NCI-H774 (cell line): ENCODE measurements at places on chromosomes 4 and X.

DNA sequence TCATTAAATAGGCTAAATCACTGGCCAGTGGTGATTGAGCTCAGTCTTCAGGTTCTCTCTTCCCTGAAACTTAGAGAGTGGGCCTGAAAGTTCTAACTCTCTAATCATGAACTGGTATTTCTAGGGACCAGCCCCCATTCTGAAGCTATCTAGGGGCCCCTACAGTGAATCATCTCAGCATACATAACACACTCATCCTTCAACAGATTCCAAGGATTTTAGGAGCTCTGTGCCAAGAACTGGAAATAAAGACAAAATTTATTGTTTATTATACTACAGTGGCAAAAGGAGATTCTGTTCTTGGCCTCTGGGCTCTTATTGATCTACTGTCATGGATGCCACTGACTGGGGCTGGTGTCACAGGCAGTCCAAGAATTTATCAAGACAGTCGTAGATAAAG is 263.8 kb upstream of the IGFBP7 start:
- DNase-seq: no peak

DNA sequence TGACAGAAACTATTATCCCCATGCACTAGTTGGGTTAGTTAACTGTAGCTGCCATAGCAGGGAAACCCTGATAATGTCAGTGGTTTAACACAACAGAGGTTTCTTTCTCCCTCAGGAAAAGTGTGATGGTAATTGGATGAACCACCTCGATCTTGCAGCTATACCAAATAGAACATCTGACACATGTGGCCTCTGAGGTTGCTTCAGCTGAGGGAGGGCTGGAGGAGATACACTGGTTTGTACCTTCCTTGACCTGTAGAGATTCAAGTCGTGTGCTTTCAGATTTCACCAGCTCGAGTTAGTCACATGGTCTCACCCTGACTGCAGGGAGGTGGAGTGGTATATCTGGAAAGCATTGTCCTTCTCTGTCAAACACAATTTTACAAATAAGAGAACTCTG is 147.2 kb upstream of the SFRP2 start:
- DNase-seq: no peak

GRCh38 chr4:110088670-110089069 is 109.7 kb downstream of the ELOVL6 start:
- DNase-seq: no peak

DNA sequence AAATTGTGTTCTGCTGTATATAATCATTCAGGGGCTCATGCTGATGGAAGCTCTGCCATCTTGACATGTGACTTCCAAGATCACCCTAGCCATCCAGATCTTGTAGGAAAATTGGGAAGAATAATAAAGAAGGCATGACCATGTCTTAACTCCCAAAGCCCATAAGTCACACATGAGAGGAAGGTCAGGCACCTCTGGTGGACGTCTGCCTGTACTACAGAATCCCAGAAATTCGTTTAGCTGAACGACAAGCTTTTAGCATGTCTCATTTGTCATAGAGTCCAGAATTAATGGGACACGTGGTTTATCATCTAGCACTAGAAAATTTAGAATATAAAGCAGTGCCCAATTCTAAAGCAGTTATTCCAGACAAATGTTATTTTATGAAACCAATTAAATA is 212.7 kb downstream of the CENPC start:
- DNase-seq: no peak

DNA sequence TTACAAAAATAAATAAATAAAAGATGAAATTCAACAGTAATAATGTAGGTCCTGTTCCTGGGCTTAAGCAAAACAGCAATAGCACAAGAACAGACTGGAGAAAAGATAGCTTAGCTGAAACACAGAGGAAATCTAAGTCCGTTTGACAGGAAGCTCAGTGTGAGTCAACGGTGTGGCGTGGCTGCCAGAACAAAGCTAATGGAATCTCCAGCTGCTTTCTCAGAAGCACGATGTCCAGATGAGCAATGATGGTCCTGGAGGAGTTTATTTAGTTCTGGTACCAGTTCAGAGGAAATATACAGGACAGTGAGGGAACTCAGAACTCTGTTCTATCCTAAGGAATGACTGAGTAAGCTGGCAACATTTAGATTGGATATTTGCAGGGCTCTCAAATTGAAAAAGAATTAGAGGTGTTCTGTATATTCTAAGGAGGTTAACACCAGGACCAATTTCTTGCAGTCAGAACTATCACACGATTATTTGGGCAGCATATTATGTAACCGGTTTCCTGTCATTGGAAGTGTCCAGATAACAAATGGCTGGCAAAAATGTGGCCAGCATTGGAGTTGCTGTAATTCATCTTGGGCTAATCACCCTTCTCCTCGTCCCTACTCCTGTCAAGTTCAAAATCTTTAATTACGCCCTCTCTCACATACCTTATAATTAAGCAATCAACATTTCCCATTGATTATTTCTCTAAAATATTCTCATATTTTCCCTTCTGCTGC is 12.7 kb downstream of the GAB3 start:
- DNase-seq: no peak

DNA sequence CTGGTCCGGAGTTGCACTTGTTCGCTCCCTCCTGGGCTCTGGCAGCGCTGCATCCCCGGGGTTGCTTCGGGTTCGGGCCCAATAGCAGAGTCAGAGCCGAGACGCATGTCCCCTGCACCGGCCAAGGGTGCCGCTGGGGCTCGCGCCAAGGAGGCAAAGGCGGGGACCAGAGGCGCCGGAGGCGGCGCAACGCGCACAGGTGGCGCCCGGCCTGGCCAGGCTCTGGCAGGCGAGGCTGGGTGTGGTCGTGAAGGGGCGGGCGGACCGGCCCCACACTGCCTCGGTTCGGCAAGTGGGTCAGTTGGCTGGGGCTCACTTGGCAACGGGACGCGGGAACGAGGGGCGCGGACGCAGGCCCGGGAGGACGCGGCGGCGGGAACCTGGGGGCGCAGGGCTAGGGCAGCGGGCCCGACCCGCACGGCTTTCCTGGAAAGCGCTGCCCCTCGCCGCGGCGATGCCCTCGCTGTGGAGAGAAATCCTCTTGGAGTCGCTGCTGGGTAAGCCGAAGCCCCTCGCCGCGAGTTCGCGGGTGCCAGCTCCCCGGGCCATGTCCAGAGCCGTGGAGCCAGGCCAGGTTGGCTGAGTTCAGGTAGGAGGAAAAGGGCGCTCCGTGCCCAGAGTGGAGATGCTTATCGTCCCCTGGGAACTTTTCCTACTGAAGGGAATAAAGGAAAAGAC is at the start of gene CWH43:
TSS of gene CWH43 (plus strand) at position 300 of the 678 bp plus-strand sequence. CDS start at position 455, 155 bp downstream.
- DNase-seq: no peak

- no peak for DNase-seq
These were observed 29.4 kb upstream of the INTS6L start for GRCh38 chrX:135490979-135491514.

GRCh38 chrX:148610328-148610698 is 109.9 kb downstream of the AFF2 start:
- no peak for DNase-seq

DNA sequence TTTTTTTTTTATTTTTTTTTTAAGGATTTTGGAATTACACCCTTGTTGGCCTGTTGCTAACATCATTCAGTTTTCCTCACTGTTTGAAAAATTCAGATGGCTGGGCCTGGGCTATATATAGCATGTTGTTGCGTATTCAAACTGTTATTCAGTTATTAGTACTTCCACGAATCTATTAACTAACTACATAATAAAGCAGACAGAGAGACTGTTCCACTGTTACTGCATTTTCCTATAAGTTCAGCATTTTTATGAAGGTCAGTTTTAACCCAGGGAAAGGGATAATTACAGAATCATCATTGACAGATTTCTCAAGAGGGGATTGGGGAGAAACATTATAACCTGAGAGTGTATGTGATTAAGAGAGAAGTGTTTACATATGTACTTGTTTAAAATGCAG is 3.1 kb downstream of the DOCK11 start:
- DNase-seq: no peak

DNA sequence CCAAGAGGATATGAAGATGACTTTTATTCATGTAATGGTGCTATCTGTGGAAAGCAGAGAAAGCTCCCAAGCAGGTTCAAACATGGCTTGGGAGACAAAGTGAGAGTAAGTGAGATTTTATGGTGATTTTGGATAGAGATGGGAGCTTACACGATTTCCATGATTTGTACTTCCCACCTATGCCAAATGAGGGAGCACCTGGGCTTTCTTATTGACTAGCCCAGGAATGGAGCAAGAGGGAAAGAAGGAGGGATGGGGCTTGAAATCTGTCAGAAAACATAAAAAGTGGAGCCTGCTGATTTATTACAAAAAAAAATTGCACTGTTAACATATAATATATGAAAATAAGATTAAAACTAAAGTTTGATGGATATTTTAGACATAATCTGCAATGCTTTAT is 703.5 kb upstream of the PABPC4L start:
- no peak for DNase-seq

DNA sequence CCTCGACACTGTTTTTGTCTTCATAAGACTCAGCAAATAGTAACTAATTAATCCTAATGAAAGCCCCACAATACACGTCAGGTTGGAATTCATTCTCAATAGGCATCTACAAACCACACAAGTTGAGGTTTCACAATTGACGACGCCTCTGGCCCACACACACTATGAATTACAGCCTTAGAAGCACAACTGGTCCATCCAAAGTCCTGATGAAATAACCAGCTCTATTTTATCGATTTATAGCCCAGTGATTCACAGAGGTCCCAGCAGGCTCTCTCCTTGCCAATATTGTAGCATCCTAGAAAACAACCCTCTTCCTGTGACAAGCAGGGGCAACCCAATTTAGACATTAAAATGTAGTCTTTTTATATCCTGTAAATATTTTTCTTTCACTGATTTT is 112.1 kb downstream of the NR3C2 start:
- no peak for DNase-seq

DNA sequence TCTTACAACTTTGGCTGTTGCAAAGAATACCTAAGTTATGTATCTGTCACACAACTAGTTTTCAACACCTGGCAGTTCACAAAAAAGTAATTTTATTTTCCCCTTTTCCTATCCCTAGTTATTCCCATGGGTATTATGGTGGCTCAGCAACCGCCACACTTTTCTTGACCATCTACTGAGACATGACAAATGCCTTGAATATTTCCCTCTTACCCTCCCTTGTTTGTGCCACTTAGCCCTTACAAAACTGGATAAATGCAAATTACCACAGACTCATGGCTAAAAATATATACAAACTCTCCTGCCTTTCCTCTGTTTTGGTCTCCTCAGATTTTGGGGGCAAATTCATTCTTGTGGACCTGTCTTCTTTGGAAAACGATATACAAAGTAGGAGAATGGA is 72.1 kb downstream of the AMOT start:
- no peak for DNase-seq

DNA sequence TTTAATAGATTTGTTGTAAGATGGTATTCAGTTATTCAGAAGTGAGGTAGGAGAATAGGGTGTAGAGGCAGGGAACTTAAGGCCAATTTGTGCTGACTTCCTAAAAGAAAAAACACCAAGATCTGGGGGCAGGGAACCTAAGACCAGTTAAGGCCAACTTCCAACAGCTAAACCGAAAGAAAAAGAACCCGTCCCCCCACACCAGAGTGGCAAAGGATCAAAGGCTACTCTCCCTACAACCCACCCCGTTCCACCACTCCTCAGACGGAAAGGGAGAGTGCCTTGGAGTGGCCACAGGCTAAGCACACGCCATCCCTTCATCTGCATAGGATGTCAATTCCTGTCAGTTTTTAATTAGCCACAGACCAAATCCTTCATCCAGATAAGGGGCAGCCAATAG is 3.7 kb upstream of the ZNF718 start:
- DNase-seq: no peak

DNA sequence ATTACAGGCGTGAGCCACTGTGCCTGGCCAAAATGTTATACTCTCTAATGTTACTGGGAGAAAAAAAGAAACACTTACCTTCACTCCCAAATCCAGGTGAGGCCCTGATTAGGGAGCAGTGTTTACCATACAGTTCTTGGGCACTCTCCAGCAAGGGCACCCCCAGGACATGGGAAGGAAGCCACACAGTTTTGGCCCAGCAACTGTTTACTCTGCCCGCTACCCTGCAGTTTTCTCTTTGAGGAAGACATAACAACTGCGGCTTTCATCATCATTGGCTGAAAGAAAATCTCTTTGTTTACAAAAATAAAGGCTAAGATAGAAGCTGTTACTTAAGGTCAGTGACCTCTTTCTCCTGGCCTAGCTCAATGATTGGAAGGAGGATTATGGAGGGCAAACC is 145.5 kb upstream of the DUSP21 start:
- no peak for DNase-seq

DNA sequence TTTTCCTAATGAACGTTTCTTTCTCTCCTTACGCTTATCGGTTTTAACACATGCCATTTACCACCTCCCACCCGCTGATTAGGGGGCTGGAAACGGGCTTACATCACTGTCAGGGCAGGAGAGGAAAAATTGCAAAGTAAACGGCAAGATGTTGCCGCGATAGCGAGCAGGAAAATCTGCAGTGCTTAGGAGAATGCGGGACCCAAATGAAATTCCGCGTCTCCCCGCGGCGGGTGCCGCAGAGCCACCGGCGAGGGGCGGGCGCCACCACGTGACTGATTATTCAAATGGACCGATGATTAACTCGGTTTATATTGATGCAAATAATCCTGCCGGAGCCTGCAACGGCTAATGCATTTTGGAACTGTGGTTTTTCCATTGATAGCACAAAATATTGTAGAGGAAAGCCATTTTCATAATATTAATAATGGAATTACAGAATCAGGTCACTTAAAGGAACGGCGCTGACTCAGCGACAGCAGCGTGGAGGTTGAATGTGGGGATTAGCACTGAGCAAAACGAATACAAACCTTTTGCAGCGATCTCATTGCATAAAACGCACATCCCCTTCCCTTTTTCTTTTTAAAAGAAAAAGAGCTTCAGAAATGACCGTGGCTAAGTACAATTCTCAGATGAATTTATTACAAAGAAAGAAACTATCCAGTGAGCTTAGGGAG is 224.2 kb downstream of the STIM2 start:
- peak; percentile 50 for DNase-seq

DNA sequence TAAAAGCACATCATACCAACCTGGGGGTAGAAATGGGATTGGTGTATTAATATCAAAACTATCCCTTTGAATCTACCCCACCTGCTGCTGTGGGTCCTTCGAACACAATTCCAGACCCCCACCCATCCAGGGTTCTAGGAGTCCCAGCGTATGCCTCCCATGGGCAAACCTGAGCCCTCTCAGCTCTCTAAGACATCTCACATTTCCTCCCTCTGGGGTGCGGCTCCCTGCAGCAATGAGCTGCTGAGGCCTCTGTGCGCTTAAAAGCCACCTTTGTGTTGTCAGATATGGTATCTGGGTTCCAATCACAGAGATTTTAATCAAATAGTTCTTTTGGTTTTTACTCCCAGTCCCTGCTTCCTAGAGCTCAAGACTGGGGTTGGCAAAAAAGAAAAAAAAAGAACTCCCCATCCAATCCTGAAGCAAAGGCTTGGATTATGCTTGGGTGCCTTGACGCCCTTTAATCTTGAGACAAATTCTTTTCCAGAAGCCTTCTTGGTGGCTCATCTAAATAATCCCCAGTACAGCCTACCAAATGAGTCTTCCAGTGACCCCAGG is 37.5 kb upstream of the NOCT start:
- no peak for DNase-seq

DNA sequence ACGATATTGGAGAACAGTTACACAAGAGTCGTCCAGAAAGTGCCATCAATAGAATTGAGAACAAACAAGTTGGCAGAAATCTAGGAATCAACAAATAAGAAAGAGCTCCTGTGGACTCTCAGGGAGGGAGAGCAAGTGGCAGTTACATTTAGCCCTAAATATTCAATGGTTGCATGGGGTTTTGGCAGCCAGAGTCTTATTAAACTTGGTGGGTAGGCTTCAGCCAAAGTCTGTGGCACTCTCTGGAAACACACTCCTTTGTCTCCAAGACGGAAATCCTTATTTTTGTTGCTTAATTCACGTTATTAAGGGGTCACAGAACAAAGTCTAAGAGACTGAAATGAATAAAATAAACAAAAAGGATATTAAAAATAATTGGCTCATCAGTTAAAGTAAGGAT is 742.2 kb upstream of the ATOH1 start:
- DNase-seq: no peak
